ENCODE measurements at places on chromosomes 12 and 14.
A peak's percentile ranks its signal among the peaks of the same experiment; 100 is the strongest.

DNA sequence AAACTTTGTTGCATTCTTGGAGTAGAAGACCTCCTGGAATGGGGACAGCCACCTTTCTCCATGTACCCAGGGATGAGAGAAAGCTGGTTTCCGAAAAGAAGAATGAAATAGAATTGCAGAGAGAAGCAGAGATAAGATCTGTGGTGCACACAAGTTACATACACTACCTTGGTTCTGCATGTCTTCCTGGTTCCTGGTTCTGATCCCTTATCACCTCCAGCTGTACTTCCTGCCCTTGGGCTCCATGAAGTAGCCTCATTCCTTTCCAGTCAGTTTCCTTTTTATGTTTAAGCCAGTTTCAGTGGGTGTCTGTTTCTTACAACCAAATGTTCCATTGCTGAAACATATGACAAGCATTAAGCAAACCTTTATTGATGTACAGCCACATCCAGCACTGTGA lies 69.3 kb downstream of the FBXW8 start:
- DNase-seq: no peak

GRCh38 chr12:11460343-11461023 lies 65.1 kb upstream of the PRB2 start:
- no peak for DNase-seq

DNA sequence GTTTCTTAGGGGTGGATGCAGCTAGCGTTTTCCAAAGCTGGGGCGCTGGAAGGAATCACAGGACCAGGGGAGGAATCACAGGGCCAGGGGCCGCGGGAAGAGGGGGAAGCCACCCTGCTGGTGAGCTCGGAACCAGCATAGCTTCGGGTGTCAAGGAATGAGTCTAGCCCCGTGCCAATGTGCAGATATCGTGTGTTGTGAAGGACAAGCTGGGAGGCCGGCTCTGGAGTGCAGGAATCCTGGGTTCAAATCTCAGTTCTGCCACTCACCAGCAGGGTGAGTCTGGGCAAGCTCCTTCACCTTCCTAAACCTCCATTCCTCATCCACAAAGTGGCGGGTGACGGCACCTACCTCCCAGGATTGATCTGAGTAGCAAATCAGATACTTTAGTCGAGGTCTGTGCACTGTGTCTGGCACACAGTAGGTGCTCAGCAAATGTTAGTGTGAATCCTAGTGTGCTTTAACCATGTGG lies 53.6 kb upstream of the RIN3 start:
- no peak for DNase-seq

GRCh38 chr12:111788178-111788654 lies 21.5 kb downstream of the ALDH2 start:
- peak; percentile 52 for DNase-seq

DNA sequence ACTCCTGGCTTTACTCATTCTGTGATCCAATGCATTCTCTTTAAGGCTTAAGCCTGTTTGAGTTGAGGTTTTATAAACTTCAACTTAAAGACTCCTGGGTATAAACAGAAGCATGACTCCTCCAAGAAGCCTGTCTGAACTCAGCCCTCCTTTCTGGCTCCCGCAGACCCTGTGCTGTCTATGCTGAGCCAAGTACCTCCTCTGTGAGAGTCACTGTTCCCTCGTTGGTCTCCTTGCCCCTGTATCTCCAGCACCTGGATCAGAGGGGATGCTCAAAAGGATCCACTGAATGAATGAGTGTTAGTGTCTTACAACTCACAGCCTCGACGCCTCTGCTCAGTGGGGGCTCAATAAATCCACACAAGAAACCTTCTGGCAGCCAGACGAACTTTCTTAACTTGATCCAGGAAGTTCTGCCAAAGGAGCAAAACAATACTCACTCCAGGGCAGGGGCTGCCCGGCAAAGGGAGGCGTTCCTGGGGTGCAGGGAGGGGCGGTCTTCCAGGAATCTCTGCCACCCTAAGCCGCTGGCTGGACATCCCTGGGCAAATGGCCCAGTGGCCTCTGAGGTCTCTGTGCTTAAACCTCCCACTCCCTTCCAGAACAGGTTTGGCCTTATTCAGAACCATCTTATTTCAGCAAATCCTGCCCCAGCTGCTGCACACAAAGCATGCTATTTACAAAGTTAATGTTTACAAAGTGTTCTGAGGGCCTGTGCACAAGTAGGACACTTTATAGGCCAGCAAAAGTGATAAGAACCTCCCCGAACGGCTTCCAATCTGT lies 32.9 kb downstream of the MAP1LC3B2 start:
- no peak for DNase-seq

DNA sequence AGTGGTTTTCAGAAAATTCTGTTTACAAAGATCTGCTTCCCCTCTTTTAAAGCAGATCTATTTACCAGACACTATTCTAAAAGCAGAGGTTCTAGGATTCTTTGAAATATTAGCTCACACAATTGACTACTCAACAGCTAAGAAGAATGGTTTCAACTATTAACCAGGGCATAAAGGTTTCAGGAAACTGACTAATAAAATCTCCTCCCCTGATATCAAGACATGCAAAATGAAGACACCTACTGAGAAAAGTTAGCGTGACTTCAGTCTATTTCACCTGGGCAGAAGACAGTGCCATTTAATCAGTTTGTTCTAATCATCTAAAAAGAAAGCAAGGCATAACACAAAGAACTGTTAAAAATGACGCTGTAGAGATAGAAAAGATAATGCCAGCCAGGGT lies 22.2 kb downstream of the DAD1 start:
- no peak for DNase-seq
